ENCODE measurements at places on chromosomes 1 and 21.

GRCh38 chr1:236548452-236548851 lies 24.7 kb downstream of the LGALS8 start:
- DNase-seq = no peak

DNA sequence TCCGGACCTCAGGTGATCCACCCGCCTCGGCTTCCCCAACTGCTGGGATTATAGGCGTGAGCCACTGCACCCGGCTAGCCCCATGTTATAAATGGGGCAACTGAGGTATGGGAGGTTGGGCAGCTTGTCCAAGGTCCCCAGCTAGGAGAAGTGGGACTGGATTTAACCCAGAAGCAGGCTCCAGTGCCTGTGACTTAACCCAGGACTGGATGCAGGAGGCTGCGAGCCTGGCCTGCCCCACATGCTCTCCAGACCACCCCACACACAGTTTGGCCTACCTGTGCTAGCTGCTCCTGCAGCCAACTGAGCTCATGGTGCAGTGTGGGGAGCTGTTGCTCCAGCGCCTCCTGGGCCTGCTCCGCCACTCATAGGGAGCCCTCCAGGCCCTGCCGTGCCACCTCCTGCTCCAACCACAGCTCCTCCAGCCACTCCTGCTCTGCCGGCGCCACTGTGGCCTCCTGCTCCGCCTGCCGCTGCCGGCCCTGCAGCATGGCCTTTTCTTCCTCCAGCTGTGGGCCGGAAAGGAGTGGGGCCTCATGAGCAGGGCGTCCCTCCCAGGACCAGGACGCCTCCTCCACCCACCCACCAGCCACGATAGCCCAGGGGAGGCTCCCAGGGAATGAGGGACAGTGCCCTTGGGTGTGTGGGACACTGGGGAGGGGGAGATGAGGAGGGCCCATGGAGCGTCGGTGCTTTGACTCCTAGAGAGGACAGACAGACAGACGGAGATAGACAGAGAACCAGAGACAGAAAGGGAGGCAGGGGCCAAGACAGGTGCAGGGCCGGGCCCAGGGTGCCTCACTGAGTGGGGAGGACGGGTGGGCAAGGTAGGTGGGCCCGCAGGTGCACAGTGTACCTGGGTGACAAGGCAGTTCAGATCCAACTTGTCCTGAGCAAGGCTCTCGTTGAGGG lies 12.4 kb upstream of the NBPF1 start:
- DNase-seq = no peak

GRCh38 chr1:82388679-82389078 lies 587.9 kb downstream of the ADGRL2 start:
- no peak for DNase-seq

- no peak for DNase-seq
These were observed 44.3 kb upstream of the TACSTD2 start for GRCh38 chr1:58621391-58621790.

- DNase-seq = no peak
These were observed 74.8 kb downstream of the PLA2G4A start for GRCh38 chr1:186903374-186904136.

DNA sequence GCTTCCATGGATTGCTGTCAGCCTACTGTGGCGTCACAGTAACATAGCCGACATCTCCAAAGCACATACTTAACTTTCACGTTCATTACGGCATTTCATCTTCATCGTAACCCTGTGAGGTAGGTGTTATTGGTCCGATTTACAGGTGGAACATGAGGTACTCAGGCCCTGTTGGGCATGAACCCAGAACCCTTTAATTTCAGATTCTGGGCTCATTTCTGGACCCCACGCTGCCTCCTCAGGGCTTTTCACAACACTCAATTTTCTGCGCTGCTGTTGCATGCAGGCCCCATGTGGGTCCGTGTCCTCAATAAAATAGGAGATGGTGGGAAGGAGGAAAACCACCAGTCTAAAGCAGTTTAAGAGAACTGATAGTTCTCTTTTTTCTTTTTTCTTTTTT lies 39.6 kb downstream of the UBE2T start:
- DNase-seq = no peak

DNA sequence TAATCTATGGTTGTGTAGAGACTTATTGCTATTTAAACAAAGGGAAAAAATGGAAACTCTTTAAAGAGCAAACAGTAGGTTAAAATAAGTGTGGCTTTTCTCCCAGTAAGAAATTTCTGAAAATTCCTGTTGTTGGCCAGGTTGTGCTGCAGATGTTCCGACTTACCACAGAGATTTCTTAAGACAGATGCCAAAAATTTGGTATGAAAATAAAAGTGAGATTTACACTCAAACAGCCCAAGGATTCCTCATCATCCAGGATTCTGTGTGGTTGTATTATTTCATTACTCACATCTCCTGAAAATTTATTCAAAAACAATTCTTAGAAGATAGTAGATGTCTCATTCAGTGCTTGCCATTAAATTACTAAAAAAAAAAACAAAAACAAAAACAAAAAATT lies 296.7 kb upstream of the PTBP2 start:
- no peak for DNase-seq
